ENCODE measurements at places on chromosomes 1 and 21. TPM values are rescaled to one million over a fixed set of nuclear protein-coding genes. Genes with fewer than 3 reads are reported as not detected.

The CA6 gene
- total RNA-seq: 6.3 TPM

- no peak for DNase-seq
Measured at GRCh38 chr1:88737338-88737927, 53.4 kb downstream of the PKN2 start.

DNA sequence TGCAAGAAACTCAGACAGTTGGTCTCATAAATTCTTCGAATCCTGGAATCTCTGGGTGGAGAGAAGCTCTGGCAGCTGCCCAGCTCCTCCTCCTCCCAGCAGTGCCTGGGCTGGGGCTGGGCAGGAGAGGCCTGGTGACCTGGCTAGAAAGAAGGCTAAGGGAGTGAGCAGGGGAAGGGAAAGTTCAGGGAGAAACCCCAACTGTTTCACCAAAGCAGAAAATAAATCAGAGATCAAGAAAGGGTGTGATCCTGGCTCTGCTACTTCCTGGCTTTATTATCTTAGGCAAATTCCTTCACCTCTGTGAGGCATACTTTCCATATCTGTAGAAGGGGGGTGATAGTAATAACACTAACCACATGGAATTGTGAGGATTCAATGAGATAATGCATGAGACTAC is 8.8 kb upstream of the COL16A1 start:
- no peak for DNase-seq

DNA sequence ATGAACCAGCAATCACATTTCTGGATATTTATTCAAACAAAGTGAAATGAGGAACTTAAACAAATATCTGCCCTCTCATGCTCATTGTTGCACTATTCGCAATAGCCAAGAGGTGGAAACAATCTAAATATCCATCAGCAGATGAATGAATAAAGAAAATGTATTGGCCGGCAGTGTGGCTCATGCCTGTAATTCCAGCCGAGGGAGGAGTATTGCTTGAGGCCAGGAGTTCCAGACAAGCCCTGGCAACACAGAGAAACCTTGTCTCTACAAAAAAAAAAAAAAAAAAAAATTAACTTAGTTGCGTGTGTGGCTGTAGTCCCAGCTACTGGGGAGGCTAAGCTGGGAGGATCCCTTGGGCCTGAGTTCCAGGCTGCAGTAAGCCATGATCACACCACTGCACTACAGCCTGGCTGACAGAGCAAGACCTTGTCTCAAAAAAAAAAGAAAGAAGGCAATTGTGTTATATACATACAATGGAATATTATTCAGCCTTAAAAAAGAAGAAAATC is 191.4 kb downstream of the AKT3 start:
- DNase-seq: no peak

The CFHR3 gene
- not detected for total RNA-seq

- no peak for DNase-seq
Measured at GRCh38 chr1:174875306-174875705, 124.4 kb upstream of the CACYBP start.

The SH3BGR gene
- total RNA-seq: 1.1 TPM

GRCh38 chr1:223129229-223129901 is 13.7 kb downstream of the TLR5 start:
- peak; percentile 63 for DNase-seq

DNA sequence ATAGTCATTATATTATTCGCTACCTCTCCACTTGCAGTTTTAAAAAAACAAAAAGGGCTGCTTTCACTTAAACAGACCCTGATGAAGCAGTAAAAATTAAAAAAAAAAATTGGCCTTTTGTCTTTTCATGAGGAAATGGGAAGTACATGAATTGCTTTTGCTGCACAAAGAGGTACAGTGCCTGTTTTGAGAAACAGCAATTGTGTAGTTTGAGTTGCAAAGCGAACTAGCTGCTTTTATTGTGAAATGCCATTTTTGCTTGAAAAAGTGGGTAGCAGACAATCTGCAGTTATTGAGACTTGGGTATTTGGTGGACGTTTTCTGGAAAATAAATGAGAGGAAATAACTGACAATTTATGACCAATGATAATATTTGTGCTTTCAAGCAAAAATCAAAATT is 7.0 kb downstream of the DIP2A start:
- DNase-seq: no peak

DNA sequence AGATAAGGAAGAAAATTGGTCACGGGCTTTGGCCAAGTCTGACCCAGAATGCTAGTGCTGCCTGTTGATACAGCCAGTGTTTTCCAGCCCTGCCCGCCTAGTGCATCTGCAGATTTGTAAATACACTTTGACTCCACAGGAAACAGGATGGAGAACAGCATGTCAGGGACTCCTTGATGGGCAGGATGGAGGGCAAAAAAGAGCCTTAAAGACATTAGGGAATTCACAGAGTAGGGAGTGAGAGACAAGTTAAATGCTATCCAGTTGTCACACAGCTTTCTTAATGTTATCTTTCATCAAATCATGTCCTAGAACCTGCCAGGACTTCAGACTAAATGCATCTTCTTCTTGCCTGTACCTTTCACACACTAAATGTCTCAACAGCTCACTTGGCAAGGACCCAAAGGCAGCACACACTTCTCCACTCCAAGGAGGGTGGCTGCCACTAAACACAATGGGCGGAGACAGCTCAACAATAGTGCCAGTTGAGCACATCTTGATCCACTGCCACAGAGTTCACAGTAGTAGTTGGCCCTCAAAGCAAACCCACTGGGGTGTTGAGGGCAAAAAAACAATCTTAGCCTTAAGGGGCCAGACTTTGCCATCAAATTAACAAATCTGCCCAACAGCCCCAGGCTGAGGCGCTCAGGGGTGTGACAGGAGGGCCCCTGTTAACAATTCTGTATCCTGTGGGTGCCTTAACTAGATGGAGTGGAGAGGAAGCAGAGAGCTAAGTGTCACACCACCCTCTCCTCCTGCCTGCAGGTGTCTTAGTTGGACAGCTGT is 2.7 kb downstream of the HIVEP3 start:
- no peak for DNase-seq

DNA sequence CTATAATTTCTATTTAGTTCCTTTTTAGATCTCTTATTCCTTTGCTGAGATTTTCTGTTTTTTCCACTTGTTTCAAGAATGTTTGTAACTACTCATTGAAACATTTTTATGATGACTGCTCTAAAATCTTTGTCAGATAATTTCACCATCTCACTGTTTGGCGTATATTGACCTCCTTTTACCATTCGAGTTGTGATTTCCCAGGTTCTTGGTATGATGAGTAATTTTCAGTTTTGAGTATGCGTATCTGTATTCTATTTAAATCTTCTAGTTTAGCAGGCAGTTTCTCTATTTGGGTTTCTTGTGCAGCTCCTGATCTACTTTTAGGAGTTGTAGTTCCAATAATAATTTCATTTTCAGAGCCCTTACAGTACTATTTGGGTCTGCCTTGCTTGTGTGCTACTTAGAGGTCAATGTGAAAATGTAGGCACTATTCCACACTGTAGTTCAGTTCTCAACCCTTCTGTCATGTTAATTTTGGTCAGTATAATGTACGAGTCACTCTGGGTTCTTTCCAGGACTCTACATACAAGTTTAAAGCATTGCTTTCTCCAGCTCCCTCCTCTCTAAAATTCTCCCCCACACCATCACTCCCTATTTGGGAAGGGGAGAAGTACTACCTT is 115.5 kb downstream of the ACBD6 start:
- no peak for DNase-seq

GRCh38 chr1:92698932-92699331 is 86.0 kb downstream of the EVI5 start:
- DNase-seq: no peak

GRCh38 chr1:2632561-2633361 is at the start of gene MMEL1:
Gene MMEL1 (minus strand): TSS chr1:2633016. CDS start chr1:2629484, 3,532 bp downstream.
- no peak for DNase-seq

- no peak for DNase-seq
Measured at GRCh38 chr1:228544021-228544850, 57.1 kb downstream of the RNF187 start.

DNA sequence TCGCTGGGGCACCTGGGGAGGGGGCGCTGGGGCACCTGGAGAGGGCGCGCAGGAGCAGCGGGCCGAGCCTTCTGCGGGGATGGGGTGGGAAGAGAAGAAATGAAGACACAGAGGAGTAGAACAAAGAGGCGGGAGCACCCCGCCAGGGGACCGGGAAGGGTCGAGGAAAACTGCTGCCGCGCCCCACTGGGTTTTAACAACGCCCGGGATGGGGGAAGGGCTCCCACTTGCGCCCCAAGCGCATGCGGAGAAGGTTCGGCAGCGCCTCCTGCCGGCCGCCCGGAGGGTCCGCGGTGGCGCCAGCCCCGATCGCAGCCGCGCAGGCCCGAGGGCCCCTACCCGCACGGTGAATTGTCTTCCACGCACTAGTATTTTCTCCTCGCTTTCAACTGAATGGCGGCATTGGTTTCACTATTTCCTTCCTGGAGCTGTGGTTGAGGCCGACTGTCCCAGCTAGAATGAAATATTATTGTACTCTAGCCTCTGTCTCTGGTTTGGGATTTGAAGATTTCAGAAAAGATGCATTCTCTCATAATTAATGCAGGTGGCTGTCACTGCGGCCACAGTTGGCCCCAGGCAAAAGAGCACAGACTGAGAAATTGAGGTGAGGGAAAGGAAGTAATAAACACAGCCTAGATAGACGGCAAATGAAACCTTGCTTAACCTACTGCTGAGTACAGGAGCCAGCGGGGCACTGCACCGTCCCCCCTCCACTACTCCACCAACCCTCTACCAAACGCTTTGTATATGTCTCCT is 57.3 kb downstream of the MAB21L3 start:
- peak; percentile 86 for DNase-seq

DNA sequence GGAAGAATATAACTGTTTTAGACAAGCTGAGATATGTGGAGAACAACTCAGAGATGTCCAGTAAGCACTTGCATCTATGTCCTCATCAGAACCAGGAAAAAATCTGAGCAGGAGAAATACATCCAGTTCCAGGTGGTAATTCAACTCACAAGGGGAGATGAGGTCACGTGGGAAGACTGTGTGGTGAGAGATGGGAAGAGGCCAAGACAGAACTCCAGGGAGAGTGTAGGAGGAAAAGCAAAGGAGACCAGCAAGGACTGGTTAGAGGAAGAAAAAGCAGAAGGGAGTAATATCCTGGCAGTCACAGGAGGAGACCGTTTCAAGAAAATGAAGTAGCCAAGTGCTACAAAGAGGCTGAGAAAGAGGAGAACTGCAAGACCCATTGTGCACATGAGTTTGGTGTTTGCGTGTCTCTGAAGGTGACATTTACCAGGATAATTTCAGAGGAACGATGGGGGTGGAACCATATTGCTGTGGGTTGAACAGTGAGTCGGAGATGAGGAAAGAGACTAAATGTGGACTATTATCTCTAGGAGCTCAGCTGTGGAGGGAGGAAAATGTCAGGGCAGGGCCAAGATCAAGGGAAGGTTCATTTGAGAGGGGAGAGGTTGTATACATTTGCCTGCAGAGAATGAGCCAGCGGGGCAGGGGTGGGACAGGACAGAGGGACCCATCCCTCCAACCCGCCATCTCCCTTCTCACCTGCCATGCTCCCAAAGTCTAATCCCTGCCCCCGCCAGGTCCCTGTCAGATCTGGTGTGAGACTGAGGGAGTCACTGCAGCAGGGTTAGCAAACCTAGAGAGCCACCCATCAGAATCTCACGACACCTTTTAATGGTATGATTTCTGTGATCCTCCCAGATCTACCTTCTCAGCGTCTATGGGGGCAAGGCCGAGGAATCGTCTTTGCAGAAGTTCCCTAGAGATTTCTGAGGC is 24.9 kb downstream of the SUSD4 start:
- DNase-seq: no peak

DNA sequence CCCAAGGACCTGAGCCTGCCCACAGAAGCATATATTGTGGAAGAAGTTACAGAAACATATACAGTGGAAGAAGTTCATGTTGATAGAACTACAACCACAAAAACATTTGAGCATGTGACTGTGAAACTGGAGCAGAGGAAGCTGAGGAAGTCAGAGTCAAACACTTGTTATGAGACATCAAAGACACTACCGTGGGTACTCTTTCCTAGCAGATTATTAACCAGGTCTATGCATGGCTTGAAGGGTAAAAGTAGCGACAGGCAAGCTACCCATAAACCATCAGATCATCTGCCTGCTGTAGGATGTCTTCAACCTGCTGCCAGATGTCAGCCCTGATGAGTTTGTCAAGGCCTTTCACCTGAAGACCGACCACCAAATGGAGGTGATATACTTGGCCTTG is 35.8 kb downstream of the IVNS1ABP start:
- peak; percentile 29 for DNase-seq

The FCN3 gene
- total RNA-seq: not detected

All from activated CD8-positive, alpha-beta T cell treated with anti-CD3 and anti-CD28 coated beads, Interleukin-2, amount 10 ng/mL, durations not matched to agents 7 days and 5 days (primary cell).